ENCODE measurements at places on chromosomes 4 and X.

DNA sequence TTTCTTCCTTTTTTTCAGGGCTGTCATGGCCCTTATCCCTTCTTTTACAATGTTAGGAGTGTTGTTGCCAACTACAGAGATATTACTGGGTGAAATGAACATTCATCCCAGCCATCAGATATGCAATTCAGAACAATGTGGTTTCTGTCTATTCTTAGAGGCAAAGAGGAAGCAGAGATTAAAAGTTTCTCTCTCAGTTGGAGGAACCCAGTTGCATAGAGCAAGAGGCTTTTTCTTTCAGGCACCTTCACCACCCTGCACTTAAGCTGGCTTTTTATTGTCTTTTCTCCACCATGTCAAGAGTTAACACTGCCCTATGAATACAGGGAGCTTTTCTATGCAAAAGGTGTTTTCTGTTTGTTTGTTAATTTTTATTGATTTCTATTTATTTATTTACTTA, 1559.6 kb upstream of the IGFBP7 start:
- DNase-seq = no peak

DNA sequence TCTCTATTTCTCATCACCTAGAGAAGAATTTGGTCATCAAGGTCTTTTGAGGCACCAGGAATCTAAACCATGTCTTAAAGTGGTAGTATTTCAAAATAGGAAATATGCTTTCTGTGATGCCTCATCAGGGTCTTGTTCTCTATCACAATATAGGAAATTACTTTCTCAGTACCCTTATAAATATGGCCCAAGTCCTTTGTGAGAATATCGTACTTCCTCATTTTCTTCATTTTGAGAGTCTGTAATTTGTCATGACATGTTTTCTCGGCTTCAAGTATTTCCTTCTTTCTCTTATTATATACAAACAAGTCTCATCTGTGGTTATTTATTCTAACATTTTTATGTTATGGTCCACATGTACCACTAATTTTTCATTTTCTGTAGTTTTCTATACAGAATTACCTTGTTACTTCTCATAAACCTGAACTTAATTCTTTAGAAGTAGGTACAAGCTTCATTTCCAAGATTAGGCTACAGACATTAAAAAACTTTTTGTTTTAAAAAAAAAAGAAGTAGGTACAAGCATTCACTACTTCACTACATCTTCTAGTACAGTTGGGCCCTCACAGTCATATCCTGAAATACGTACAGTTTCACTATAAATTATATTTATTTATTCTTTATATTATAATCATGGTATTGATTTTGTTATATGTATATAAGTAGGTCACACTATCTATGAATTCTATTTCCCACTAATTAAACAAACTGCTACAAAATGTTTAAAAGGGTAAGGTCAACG, 54.4 kb downstream of the KLHL13 start:
- no peak for DNase-seq

DNA sequence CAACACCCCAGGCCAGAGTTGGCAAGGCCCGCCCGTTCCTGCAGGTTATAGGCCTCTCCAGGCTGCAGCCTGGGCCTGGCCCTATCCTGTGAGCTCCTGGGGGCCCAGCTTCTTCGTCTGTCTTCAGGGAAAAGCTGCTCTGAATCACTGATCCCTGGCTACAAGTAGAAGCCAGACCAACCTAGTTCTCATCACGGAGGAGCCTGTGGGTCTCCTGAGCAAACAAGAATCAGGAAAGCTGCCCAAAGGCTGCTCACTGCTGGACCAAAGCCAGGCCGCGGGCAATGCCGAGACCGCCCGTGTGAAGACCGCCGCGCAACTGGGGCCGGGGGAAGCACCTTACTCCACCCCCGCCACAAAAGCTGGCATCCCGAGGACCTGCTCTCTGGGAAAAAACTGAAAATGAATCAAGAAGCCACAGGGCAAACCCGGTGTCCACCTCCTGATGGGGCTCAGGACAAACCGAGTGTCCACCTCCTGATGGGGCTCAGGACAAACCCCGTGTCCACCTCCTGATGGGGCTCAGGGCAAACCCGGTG, 12.8 kb downstream of the CTBP1 start:
- DNase-seq = no peak

DNA sequence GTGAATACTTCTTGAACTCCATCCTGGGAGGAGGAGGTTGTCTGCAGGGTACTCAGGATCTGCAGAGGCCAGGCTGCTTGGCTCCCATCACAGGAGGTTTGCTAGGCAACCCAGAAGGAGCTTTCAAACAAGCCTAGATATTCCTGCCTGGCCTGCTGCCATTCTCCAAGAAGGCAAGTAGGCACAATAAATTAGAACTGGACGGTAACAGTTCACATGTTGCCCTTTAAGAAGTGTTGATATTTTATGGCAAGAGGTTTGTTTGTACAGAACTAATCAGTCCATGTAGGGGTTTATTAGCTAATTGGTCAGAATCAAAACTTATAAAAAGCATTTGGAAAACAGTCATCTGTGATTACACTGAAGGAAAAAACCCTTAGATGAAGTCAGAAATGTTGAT, 39.3 kb downstream of the SYNPO2 start:
- no peak for DNase-seq

DNA sequence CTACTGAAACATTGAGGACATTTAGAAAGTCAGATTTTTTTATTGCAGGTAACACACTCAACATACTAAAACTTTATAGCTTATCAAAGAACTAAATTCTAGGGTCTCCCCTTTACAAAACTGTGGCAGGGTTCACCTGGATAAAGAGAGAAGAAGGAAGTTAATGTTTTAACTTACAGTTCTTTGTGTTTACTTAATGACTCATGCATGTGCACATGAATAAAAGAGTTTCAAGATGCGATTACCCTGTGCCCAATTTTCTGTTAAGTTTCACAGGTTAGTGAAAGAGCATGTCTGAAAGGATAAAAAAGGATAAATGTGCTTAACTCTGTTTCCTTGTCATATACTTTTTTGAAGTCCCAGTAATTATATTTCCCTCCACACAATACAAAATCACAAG, 16.8 kb downstream of the DCAF8L1 start:
- no peak for DNase-seq

GRCh38 chr4:147933316-147933715, 201.4 kb downstream of the ARHGAP10 start:
- peak; percentile 17 for DNase-seq

GRCh38 chr4:123443401-123444289, 47.0 kb downstream of the SPRY1 start:
- peak; percentile 42 for DNase-seq

GRCh38 chr4:187883836-187884475, 111.6 kb upstream of the ZFP42 start:
- DNase-seq = no peak

DNA sequence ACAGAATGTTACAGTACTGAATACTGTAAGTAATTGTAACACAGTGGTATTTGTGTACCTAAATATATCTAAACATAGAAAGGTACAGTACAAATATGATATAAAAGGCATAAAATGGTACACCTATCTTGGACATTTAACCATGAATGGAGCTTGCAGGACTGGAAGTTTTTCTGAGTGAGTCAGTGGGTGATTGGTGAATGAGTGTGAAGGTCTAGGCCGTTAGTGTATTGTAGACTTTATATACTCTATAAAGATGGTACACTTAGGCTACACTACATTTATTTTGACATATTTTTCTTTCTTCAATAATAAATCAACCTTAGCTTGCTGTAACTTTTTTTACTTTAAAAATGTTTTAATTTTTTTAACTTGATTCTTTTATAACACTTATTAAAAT, 422.5 kb upstream of the FSTL5 start:
- peak; percentile 1 for DNase-seq

DNA sequence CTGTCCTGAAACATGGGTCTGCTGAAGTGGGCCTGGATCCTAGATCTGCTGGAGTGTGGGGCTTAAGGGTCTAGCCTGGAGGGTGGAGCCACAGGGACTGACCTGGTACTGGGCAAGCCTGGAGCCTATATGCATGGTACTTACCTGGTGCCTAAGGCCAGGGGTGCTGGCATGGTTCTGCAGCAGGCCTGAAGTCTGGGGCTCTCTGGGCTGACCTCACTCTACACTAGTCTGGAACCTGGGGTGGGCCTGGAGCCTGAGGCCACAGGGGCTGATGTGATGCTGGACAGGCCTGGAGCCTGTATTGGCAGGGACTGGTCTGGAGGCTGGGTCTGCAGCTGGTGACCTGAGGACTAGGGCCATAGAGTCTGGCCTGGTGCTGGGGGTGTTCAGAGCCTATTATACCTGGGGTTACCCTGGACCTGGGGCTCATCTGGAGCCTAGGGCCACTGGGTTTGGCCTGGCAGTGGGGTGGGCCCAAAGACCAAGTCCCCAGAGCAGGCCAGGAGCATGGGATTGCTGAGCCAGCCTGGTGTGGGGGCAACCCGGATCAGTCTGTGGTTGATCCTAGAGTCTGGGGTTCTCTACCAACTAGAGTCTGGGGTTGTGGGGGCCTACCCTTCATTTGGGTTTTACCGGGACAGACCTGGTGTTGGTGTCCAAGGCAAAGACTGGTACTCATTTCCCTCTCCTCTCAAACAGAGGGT, 179.6 kb downstream of the SLC4A4 start:
- DNase-seq = no peak

- no peak for DNase-seq
Observed at GRCh38 chr4:103318327-103318726, 120.2 kb upstream of the CENPE start.

DNA sequence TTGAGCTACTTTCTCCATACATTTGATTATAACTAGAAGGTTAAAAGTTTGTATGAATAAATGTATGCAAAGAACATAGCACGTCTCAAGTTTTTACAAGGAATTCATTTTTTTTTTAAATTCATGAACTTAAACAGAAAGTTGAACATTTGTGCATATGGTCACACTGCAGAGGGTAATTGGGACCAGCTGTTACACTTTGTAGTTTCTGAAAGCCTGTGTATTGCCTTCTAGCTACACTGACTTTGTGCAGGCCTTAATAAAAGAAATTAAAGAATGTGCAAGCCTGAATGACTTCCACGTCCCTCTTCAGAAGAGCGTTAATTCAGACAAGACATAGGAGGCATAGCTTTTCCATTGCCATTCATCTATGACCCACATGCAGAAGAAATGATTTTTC, 153.1 kb upstream of the PCDH18 start:
- no peak for DNase-seq

DNA sequence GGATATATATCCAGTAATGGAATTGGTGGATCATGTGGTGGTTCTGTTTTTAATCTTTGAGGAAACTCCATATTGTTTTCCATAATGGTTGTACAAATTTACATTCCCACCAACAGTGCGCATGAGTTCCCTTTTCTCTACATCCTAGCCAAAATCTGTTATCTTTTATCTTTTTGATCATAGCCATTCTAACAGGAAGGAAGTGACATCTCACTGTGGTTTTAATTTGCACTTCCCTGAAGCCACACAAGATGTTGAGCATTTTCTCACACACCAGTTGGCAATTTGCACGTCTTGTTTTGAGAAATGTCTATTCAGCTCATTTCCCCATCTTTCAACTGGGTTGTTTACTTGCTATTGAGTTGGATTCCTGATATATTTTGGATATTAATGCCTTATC, 194.9 kb downstream of the CBLL2 start:
- no peak for DNase-seq

DNA sequence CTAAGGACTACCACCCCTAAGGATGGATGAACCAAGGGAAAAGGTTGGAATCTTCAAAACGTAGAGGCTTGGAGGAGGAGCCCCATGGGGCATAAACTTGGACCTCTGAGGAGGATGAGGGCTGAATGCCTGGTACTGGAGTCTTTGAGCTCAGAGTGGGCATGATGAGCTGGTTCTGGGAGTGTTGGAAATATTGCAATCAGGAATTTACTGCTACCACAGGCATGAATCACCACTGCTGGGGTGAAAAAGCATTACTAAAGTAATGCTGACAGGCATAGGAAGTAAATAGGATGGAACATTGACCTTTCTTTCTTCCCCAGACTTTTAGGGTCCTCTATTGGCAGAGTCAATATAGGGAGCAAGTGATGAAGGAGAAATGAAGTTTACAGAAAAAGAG, 105.8 kb upstream of the RPS6KA3 start:
- peak; percentile 46 for DNase-seq
